ENCODE measurements at places on chromosomes 2 and 18.

DNA sequence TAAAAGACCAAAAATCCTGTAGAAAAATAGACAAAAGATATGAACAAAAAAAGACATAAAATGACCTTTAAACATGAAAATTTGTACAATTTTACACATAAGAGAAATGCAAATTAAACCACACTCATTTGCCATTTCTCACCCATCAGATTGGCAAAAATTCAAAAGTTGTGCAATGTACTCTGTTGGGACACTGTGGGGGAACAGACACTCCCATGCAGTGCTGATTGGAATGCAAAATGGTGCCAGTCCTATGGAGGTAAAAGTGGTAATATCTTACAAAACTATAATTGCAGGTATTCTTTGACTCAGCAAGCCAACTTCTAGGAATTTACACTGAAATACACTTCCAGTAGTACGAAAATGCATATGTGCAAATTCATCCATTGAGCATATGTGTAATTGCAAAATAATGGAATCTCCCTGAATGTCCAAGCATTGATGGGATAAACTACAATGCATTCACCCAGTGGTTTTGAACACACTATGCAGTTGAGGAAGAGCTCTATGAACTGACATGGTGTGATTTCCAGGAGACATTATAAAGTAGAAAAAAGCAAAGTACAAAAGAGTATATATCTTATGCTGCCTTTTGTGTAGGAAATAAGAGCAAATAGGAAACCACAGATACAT, 201.8 kb upstream of the ZNF521 start:
- no peak for DNase-seq

DNA sequence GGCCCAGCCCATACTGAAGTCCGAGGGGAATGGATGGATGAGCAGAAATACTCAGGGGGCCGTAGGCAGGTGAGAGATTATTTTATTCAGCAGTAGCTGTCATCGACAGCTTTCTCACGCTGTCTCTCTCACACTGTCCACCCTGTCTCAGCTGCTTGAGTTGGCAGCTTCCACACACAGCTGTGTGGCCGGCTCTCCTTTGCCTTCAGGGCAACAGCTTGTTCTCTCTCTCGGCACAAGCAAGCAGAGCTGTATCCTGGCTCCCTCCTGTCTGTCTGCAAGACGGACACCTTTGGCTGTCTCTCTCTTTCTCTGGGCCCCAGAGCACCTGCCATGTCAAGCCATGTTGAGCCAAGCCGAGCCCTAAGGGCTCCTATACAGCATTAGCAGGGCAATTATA, 9.8 kb upstream of the PAPOLG start:
- no peak for DNase-seq

DNA sequence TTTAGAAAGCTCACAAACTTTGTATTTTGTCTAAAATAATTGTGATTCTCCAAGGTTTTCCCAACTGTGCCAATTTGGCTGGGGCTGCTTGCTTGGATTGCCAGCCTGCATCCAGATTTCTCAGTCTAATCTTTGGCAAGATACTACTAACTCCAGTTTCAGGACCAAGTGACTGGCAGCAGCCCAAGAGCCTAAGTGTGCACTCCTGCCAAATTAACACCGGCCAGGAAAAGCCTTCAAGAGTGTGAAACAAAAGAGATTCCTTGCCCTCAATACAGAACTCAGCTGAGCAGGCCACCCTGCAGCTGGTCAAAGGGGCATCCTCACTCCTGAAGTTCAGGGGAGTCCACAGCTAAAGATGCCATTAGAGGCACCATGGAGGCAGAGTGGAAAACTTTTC, 589.0 kb upstream of the ACVR2A start:
- peak; percentile 4 for DNase-seq

DNA sequence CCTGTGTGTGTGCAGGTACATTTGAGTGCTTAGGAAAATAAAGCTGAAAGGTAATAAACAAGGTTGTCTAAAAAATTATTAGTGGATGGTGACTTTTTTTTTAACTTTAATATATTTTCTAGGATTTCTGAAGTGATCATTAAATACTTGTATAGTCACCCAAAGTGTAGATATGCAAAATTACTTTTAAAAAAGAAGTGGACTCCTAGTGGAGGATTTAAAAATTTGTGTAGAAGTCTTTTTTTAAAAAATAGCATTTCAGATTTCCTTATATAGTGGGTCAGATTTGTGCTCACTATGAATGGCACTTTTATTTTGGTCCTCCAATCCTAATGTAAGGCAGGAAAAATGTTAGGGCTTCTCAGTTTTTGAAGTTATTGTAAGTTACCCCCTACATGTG, 3.9 kb downstream of the GORASP2 start:
- DNase-seq: no peak

DNA sequence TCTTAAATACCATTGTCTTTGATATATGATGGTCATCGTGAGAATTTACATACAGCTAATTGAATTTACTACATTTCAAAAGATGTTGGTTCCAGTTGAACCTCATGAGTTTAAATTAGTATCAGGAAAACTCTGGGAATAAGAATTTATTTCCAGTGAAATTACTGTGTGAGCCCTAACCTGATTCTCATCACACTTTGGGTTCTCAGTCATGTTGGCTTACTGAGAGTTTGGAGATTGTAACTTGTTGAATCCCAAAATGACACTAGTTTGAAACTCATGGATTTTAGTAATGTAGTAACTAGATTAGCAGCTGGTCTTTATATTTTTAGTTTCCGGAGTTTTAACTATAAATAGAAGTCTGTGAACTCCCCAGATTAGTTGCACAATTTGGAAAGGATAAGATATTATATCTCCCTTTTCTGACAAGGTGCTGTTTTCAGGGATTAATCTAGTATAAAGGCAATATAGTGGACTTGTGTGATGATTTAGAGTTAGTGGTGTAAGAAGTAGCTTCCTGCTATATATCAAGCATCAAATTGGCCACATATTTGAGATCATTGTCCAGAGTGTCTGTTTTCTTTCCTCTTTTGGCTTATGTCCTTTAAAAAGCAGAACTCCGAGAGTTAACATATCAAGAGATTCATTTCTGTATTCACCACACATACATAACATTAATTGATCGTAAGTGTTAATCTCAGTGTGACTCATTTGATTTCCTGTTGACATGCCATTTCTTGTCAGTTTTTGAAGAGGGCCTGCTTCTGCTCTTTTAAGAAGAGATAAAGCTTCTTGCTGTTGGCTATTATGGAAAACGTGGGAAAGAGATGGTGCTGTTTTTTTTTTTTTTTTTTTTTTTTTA, 15.7 kb downstream of the NDUFV2 start:
- DNase-seq: no peak

DNA sequence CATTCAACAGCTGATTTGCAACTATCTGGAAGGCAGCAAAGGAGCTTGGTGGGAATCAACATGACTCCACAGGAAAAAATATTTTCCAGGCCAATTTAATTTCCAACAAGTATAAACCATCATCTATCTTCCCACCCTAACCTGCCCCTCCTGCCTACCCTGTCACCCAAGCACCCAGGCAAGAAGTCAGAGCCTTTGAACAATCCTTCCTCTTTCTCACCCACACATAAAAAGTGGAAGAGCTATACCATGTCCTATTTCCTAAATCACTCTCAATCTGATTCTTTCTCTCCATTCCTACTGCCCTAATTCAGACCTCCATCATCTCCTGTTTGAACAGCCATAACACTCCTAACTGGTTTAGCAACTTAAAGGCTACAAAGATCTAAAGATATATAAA, 12.7 kb downstream of the SPIRE1 start:
- DNase-seq: no peak

GRCh38 chr18:23487738-23488570, 15.4 kb upstream of the RMC1 start:
- DNase-seq: no peak

DNA sequence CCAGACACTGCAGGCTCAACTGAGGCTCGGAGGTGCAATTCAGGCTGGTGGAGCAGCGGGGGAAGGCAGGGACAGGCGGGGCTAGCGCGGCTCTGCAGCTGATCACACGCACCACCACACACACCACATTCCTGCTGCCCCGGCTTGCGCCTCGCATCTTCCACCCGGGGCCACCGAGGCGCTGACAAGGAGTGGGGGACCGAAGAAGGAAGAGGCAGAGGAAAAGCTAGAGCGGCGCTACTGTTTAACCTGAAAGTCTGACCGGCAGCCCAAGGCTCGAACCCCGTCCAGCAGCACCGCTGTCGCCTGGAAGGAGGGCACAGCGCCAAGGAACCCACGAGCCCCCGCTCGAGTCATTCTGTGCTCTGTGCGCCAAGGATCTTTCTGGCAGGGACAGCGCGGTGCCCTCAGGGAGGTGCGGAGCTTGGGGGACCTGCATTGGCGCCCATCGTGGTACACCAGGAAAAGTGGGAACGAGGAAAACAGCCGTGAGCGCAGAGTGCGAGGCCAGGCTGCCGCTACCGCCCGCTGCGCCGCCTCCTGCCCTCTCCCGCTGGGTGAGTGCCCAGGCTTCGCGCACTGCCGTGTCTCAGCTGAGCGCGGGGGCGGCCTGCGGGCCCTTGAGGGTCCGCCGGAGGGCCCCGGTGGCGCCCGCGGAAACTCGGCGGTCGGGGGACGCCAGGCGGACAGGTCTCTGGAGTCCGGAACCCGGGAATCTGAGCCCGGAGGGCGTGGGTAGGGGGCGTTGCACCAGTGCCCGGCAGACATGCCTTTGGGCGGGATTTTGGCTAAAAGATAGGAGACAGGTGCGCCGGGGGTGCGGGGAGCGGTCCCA, 860 bp upstream of the KCNJ3 start:
- peak; percentile 32 for DNase-seq

GRCh38 chr18:76697441-76697901, 124.9 kb upstream of the ZNF236 start:
- DNase-seq: no peak
